ENCODE measurements at places on chromosomes 12 and 14.

- DNase-seq = no peak
Observed at GRCh38 chr14:89428546-89429198, 11.6 kb upstream of the FOXN3 start.

GRCh38 chr12:2825132-2825531 lies 9.7 kb downstream of the NRIP2 start:
- no peak for DNase-seq

DNA sequence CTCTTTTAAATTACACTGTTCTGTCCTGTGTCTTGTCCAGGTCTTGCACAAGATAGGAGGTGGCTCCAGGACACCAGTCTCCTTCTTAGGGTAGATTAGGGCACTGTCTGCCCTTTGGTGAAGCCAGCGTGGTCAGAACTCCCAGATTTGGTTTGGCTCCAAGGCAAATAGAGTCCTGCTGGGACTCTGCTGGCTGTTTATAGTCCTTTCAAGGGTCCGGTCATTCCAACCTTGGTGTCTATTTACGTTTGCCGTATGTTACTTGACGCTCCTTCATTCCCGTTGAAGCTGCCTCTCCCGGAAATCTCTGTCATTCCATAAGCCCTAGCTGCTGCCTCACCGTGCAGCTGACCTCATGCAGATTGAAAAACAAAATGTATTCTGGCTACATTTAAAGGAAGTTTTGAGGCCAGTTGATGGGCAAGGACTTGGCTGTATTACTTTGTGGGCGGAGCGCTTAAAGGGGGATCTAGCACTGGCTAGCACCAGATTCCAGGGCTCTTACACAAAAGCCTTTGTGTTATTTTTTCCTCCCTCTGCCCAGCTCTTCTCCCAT lies 180.6 kb downstream of the AKAP6 start:
- DNase-seq = no peak

DNA sequence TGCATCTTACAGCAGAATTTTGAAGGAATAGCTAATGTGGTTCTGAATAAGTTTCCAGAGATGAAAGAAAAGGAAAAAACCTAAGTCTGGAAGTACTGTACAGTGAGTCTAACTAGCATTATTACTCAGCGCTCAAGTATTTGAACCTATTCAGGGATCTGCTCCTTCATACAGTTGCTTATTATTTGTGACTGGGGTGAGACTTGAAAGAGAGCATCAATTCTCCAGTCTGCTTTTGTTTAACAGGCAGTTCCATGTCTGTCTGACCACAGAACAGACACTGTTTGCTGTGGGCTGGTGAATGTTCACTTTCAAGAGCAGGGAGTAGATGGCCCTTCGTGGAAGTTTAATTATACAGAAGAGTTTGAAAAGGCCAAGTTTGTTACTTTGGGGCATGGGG lies 9.3 kb downstream of the ETV6 start:
- DNase-seq = no peak

GRCh38 chr14:75295061-75295461 lies 16.4 kb downstream of the FOS start:
- no peak for DNase-seq

- peak; percentile 8 for DNase-seq
Observed at GRCh38 chr12:89280833-89281538, 71.3 kb downstream of the DUSP6 start.

DNA sequence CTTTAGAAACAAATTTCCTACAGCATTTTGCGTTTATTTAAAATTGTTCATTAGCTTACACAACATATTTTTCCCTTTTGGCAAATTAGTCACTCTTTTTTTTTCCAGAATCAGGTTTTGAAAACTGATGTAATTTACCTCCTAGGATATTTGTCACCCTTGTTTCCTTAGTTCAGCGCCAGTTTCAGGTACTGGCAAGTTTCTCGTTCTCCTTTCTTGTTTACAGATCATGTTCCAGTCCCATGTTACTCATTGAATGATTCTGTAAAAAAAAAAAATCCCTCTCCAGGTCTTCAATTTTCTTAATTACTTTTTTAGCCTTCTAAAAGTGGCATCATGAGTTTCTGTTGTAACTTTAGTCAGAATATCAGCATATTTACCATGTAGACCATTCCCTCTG lies 2.7 kb downstream of the PPP4R4 start:
- no peak for DNase-seq

DNA sequence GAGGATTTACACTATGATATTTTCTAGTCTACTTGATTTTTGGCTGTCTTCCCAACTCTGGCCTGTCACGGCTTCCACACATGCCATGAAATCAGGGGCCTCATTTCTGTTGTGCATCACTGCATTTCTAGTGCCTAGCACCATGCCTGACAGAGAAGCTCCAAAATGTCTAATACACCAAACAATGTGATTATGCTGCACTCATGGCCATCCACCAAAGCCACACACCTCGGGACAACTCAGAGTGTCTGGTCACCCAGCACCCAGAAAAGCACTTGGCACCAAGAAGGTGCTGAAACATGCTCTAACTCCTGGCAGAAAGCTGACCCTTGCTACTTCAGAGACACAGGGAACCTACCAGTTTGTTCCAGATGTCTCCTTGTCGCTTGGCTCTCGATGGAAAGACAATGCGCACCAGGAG lies 11.3 kb downstream of the GCN1 start:
- no peak for DNase-seq

DNA sequence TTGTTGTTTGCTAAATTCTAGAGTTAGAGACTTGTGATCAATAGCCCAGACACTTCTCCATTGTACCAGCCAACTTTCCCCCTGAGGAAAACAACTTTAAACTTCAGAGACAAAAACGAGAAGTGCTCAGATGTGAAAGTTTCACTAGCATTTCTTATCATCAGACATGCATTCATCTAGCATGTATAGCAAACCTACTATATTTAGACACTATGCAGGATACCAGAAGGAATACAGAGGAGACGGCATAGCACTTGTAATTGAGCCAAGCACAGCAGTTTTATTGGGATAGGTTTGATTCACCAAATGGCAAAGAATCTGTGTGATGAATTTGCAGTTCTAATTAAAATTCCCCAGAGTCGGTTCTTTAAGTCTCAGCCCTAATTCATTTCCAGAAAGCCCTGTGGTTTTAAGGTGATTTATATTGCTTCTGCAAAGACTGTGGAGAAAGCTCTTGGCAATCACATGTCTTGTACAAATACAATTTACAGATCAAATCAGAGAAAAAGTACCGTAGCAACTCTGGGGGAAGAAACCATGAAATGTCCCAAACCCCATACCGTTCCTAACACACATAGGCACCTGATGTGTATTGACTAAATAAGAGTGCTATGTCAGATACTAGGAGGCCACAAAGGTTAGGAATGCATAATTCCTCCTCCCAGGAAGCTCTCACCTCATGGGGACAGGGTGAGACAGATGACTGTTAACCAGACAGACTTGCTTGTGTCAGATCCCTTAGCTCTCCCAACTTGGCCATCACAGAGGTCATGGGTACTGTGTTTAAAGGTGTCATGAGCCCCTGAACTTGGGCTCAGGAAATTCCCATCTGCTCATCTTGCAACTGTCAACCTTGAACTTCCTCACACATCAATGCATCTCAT lies 69.6 kb upstream of the KRAS start:
- DNase-seq = no peak

DNA sequence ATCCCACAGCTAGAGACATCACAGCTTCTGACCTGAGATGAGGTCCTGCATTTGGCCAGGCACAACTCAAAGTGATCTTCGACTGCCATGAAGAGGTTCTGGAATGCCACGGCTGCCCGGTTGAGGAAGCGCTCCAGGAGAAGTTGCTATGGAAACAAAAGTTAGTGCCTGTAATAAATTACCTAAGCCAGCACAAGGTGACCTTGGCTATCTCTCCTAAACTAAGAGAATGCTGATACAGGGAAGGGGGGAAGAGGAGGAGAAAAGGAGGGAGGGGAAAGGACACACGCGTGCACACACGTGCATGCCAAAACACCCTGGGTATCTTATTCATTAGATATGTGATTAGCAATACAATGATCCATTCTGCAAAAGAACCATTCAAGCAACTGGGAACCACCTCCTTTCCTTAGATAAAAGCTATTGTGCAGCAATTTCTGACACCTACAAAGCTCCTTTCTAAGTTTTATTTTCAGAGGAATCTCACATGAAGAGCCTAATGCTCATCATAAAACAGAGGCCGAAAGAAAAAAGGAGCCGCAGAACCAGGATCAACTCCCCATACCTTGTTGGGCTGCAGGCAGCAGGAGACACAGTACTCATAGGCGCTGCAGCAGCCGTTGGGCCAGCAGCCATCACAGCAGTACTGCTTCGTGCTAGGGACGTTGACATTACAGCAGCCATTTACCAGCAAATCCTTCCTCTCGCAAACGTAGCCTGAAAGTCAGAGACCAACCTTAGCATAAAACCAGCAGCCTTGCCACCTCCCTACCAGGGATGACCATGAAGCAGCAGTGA lies 17.9 kb downstream of the SPRING1 start:
- DNase-seq = no peak

GRCh38 chr12:48197549-48197970 lies 5.5 kb downstream of the OR10AD1 start:
- no peak for DNase-seq

- DNase-seq = no peak
Observed at GRCh38 chr14:99569725-99570543, 34.1 kb downstream of the CCDC85C start.

DNA sequence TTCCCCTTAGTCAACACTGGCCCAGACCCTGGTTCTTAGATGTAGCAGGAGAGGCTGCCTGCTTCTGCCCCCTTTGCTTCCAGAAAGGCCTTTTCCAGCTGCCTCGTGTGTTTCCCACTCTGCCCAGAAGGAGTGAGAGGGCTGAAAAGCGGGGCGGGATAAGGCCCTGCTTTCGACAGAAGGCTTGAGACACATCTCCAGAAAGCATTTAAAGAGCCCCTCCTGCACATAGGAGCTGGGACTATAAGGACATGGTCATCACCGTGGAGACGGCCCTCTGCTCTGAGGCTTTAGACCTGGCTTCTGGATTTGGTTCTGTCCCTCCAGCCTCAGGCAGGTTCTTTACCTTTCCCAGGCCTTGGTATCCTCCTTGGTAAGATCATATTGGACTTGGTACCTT lies 11.9 kb downstream of the CALM1 start:
- DNase-seq = no peak

- no peak for DNase-seq
Observed at GRCh38 chr12:125634813-125635212, 569.6 kb downstream of the AACS start.

DNA sequence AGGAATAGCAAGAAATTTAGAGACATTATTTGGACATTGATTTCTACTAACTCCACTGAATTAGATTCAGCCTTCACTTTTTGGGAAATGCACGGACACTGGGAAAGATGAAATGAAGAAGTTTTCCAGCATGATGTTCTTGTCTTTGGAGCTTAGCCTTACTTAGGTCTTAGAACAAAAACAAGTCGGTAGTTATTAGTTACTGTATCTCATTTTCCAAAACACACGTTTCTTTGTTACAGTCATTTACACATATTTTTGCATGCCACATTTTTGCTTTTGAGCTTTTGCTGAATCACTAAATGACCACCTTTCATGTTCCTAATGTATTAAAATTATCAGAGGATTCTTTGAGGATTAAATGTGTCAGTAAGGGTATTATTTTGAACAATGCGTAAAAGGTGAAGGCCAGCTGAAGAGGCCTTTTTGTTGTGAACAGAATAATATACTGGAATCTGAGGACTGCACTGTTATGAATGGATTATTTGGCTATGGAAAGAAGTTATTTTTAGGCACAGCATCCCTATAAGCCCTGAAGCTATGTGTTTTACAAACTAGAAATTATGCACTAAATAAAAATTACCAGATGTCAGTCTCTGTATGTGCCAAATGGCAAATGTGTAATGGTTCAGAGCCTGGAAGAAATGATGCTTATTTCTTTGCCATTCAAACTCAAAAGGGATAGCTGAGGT lies 138.2 kb downstream of the SRGAP1 start:
- DNase-seq = no peak

DNA sequence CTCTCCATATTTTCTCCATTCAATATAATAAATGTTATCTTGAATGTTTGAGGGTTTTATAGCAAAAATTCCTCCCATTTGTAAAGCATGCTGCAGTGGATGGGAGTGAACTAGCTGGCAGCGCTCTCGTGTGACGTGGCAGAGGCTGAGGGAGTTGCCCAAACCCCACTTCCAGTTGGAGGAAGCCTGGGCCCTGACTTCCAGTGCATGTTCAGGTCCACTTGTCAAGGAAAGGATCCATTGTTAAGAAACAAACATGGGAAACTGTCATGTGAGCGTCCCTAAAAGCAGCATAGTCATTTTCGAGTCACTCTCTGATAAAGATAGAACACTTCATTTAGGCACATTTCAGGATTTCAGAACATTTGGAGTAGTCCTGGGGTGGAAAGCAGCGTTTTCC lies 116.6 kb downstream of the SLC25A47 start:
- DNase-seq = no peak

GRCh38 chr12:7832059-7832696 lies 40.5 kb downstream of the SLC2A14 start:
- DNase-seq = peak; percentile 3

DNA sequence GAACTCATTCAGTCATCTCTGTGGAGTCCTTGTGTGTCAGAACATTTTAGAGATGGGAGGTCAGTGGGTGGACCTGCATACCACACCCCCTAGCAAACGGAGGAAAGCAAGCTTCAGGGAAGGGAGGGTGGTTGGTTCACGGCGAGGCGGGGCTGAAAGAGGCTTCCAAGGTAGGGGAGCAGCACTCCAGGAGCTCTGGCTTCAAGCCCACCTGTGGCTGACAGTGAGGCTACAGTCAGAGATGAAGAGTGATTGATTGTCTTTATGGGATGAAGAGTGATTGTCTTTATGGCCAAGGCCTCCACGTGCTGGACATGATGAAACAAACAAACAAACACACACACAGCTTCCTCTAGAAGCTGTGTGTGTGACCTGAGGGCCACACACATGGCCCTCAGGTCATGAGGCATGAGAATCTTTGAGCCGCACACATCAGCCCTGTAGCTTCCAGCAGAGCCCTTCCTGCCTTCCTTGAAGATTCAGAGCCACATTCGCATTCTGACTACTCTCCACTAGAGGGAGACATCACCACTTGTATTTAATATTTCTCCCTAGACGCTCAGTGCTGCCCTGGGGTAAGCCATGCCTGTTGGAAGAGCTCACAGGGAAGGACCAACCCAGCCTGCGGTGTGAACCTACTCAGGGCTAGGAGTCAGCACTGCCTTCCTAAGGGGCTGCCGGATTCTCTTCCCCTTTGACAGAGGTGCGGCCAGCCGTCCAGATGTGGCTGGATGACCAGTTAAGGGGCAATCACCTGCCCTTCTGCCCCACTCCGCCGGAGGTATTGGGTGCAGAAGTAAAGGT lies 54.4 kb upstream of the KCNA1 start:
- DNase-seq = peak; percentile 37

DNA sequence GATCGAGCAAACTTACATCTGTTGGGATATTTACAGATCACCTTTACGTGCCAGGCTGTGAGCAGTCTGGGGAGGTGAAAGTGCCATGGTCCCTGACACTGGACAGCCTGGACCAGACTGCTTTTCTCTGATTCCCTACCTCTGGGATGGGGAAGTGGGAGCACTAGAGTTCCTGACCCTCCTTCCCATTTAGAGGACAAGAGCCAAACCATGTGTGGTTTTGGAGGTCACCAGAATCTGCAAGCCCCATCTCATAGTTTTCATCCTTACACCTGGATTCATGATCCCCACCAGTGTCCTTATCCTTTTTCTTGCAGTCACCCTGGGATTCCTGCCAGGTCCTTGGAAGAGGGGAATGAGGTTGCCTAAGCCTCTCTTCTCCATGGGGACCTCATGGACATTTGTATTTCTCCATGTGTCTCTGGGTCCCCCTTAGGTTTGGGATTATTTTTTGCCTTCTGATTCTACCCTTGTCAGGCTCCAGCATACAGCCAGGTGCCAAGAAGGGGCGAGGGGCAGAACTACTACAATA lies 1.5 kb upstream of the WNT10B start:
- DNase-seq = no peak

Measured in activated T-helper 1 cell treated with anti-CD3 and anti-CD28 coated beads, Interleukin-12 subunit alpha, Interleukin-12 subunit beta, Interleukin-2, Interleukin-4 antibody, amounts not matched to agents 30 ng/mL and 10 ng/mL and 1 ng/mL, durations not matched to agents 14 hours and 24 hours and 36 hours (primary cell).